ENCODE measurements at places on chromosomes 3 and 15. TPM values are rescaled to one million over a fixed set of nuclear protein-coding genes. Genes with fewer than 3 reads are reported as not detected.

Gene IL17RB
- total RNA-seq = not detected

Gene RGMA
- total RNA-seq = 0.53 TPM

Gene PCSK6
- total RNA-seq = 12.3 TPM

Gene SENP8
- total RNA-seq = 1.1 TPM

Gene ZNF80
- not detected for total RNA-seq

Gene ABCF3
- 40.0 TPM for total RNA-seq

Gene CLN6
- 8.2 TPM for total RNA-seq

Gene USP8
- 42.9 TPM for total RNA-seq

Gene CDC25A
- 2.4 TPM for total RNA-seq

Gene TM4SF18
- not detected for total RNA-seq

Gene CEMIP
- 2.9 TPM for total RNA-seq

DNA sequence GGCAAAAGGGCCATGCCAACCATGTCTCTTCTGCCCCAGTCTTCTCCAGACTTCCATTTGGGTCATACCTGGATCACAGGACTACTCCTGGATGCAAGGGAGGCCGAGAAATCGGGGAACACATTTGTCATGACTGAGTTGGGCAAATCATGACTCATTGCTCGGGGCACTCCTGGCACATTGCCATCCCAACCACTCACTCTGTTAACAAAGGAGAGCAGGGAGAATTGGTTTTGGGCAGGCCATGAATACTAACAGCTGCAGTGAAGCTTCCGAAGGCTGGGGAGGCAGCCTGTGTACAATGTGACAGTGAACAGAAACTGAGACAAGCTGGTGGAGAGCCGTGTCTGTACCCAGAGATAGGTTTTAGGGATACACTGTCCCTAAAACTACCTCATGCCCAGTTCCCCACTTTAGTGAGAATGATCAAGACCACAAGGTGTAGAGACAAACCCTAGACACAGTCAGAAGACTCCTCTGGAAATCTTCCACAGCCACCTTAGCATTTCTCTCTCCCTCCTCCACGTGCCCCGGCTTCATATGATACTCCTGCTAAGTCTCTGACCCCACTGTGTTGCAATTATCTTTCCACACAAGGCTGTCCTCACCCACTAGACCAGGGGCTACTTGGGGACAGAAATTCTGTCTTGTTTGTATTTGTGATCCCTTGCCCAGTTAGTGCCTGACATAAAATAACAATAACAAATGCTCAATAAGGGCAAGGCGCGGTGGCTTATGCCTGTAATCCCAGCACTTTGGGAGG lies 10.5 kb upstream of the BUB1B start:
- peak; percentile 96 for DNase-seq

- peak; percentile 65 for DNase-seq
Measured at GRCh38 chr3:8712045-8712907, 21.3 kb upstream of the CAV3 start.

DNA sequence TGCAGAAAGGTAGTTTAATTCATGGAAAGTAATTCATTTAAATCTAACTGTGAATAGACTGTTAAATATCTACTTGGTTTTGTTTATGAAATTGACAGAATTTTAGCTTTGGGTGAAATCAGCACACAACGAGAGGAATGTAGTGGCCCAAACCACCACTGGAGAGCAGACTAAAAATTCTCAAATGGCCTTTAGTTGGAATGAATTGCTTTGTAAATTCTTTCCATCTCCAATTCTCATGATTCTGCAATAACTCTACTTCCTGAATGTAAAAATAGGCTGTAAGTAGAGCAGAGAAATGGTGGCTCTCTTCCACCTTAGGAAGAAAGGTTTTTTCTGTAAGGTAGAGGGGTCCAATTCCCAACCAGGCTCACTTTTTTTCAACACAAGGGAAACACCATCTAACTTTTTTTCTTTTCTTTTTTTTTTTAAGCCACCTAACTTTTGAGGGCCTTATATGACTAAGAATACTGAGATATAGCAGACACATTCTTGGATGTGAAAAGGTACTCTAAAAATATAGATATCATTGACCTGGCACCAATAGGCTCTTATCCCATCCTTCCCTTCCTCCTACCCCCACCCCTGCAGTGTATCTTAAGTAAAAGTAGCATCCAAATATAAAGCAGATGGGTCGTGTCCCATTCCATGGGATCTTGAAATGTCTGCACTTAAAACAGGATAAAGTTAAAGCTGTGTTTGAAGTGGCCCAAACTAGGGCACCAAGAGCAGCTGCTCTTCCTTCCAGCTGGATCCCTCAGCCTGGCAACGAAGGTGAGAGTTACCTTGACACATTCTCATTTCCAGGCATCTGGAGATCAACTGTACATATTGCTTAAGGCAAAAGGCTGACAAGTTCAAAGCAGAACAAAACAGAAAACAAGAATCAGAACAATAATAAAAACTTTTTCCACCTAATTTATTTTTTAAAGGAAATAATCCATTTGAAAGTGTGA lies 194.1 kb downstream of the TPRG1 start:
- no peak for DNase-seq

DNA sequence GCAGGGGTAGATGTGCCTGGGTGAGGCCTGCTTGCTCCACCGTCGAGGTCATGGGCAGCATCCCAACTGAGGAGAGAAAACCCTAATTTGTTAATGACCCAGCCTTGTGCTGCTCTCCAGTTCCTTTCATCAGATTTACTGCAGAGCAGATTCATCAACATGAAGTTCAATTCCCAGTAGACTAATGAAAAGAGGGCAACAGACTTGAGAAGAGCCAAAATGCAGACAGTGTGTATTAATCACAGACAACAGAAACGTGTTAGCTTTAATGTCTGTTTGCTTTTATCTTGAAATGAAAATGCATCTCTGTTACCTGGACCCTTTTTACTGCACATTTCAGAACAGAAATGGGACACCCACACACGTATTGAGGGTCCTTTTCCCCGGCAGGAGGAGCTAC lies 103.5 kb upstream of the TRIM42 start:
- no peak for DNase-seq

DNA sequence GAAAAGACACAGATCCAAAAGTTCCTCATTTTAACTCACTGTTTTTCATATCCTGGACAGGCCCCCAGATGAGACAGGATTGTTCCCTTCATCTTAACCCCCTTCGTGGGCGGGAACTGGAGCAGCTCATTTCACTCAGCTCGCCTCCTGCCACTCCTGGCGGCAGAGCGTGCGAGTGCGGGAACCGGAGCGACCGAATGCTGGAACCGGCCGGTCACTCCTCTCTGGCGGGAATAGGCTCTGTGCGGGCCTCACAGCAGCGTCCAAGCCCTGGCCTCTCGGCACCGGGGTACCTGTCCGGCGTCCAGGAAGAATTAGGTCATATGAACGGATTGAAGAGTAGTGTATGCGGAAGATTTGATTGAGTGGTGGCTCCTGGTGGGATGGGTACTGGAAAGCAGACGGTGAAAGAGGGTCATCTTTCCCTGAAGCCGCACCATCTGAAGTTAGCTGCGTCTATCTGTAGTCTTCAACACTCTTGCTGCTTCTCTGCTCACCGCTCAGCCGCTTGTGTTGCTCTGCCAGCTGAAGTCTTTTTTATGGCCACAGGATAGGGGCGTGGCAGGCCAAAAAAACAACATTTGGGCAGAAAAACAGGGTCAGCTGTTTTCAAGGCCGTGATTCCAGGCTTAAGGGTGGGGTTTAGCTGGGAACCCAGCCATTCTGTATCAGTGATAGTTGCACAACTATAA lies 42.3 kb upstream of the FXR1 start:
- no peak for DNase-seq

GRCh38 chr15:45224621-45225217 lies 27.3 kb upstream of the SLC28A2 start:
- no peak for DNase-seq

- no peak for DNase-seq
Measured at GRCh38 chr3:192991356-192991755, 73.7 kb upstream of the MB21D2 start.

GRCh38 chr3:14761121-14761672 lies 57.6 kb upstream of the FGD5 start:
- DNase-seq = no peak

DNA sequence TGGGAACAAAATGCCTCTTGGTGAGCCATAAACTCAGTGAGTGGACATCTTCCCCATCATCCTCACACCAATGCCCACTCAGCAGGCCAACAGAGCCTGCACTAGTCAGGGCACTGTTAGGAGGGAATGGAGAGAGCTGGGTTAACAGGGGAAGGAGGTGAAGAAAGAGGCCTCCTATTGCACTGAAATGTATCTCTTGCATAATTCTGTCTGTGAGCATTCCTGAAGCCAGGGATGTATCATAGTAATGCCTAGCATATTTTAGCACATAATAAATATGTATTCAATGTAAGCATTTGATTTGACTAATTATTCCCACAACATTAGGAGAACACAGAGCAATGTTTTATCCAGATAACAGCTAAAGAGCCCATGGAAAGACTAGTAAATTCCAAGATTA lies 81.2 kb downstream of the ANO10 start:
- peak; percentile 21 for DNase-seq

DNA sequence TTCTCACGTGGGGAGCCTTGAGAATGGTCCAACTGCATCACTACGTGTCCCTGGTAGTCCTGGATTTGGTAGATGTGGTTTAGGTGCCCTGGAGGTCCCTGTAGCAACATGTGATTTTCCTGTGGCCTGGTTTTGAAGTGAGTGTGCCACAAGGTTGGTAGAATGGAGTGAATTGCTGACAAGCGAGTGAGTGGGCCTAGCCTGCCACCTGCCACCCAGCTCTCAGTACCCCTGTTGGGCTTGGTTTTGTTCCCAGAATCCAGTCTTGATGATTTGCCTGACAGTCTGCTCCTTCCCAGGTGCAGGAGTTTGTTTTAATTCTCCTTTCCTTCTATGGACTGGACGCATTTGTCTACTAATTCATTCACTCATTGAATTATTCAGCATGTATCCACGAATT lies 19.4 kb downstream of the RPLP1 start:
- DNase-seq = no peak

DNA sequence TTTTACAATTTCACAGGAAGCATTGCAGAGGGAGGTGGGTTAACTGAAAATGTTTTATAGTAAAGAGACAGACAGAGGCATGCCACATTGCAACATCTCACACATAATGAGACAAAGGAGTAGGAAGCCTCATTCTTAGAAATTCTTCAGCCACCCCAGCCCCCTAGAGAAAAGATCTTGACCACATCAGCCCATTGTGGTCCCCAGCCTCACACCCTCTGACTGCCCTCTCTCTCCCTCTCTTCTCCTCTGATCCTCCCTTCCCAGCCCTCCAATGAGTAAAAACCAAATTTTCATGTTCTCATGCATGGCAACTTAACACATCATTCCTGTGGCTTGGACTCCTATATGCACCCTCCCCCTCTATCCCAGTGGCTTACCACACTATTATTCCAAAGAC lies 174.1 kb downstream of the UACA start:
- no peak for DNase-seq

GRCh38 chr15:66832664-66833063 lies 130.6 kb downstream of the SMAD6 start:
- no peak for DNase-seq

DNA sequence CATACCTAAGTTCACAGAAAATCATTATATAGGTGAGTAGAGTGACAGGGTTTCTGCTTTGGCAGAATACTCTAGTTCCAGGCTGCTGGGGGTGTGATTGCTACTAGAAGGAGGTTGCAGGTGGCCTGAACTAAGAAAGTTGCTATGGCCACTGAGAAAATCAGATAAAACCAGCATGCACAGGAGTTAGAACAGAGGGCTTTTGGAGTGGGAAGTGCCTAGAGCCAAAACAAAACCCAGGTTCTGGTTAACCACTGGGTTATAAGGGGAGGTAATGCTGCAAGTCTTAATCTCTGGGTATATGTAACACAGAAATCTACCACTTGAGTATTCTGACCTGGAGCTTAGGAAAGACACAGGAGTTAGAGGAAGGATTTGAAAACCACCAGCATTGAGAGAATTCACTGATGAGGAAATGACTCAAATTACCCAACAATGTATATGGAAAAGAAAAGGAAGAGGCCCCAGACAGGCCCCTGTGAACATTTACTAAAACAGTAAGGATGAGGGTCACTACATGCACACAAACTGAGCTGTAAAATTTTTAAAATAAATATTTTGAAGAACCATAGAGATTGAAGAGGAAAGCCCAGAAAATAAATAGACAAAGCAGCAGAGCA lies 60.0 kb downstream of the PLOD2 start:
- no peak for DNase-seq

GRCh38 chr3:152209776-152210175 lies 59.0 kb upstream of the MBNL1 start:
- DNase-seq = no peak

- no peak for DNase-seq
Measured at GRCh38 chr3:54600441-54601204, 327.2 kb downstream of the LRTM1 start.

DNA sequence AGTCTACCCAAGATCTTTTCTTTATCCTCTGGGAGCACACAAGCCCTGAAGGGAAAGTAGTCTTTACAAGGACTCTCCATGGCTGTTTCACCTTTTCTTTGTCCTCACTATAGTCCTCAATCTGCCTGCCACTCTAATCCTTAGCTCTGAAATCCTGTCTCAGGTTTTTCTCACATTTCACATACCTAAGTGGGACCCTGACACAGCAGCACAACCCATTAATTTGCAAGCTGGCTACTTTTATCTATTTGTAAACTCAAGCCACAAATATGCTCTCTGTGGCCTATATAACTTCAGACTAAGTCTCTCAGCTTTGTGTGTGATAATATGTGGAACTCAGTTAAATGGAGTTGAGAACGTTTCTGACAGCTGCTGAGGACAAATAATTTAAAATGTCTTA lies 19.8 kb downstream of the SIN3A start:
- DNase-seq = no peak

DNA sequence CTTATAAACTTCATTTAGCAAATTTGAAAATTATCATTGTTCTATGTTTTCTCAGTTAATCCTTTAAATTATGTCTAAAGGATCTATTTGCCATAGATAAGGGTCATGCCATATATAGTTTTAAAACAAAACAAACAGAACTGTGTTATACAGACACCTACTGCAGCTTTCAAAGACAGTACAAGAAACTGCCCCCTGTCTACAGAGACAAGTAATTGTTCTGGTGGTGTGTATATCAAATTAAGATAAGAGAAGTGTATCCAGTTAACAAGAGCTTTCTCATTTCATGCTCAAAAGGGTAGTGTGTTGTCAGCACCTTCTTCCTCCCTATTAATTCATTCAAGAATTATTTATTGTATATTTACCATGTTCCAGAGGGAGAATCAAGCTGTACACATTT lies 201.2 kb downstream of the FMN1 start:
- peak; percentile 19 for DNase-seq

- DNase-seq = no peak
Measured at GRCh38 chr15:37791693-37792092, 142.7 kb upstream of the TMCO5A start.

GRCh38 chr15:33392453-33392852 lies 81.7 kb downstream of the RYR3 start:
- DNase-seq = no peak

DNA sequence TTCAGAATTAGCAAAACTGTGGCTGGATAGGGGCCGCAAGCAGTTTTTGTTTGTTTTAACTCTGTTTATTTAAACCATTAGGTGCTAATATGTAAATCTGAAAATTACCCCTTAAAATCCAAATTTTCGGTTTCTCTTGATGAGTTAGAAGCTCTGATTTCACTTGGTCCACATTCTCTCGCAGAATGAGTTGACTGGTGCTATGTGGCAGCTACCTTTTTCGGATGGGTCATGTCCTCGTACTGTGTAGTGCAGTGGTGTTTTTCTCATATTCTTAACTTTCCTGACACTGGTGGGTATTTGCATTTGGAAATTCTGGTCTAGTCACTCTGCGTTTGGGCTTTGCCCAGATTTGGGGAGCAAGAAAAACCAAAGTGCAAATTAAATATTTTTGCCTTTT lies 87.1 kb downstream of the DIPK2A start:
- no peak for DNase-seq

Data from bronchial epithelial cell (primary cell).